ENCODE measurements at places on chromosomes 11 and 22. TPM values are rescaled to one million over a fixed set of nuclear protein-coding genes. Genes with fewer than 3 reads are reported as not detected.

SNAP29 gene
- 15.5 TPM for total RNA-seq

RNF215 gene
- 9.1 TPM for total RNA-seq

ZNHIT2 gene
- 9.9 TPM for total RNA-seq

SLC25A1 gene
- 53.2 TPM for total RNA-seq

PGR gene
- 0.63 TPM for total RNA-seq

OR5AP2 gene
- not detected for total RNA-seq

RAB36 gene
- total RNA-seq: 4.6 TPM

C11orf91 gene
- total RNA-seq: not detected

BCO2 gene
- total RNA-seq: 1.5 TPM

CCDC188 gene
- 0.45 TPM for total RNA-seq

TMPRSS6 gene
- total RNA-seq: not detected

ACTN3 gene
- total RNA-seq: not detected

CDC45 gene
- total RNA-seq: 22.9 TPM

ZMAT5 gene
- 10.6 TPM for total RNA-seq

TBX1 gene
- 2.8 TPM for total RNA-seq

RAB3IL1 gene
- 50.7 TPM for total RNA-seq

KRTAP5-2 gene
- not detected for total RNA-seq

SCARF2 gene
- 42.9 TPM for total RNA-seq

SOX10 gene
- not detected for total RNA-seq

MYEOV gene
- 7.0 TPM for total RNA-seq

LINC01488 gene
- not detected for total RNA-seq

BDNF gene
- total RNA-seq: 8.1 TPM

CRYBB1 gene
- total RNA-seq: not detected

DCDC1 gene
- 3.2 TPM for total RNA-seq

AQP11 gene
- total RNA-seq: 2.8 TPM

ART5 gene
- total RNA-seq: 3.4 TPM

Measured in fibroblast of the aortic adventitia (primary cell).